Hematopoietic multipotent progenitor cell (in vitro differentiated cells): ENCODE measurements at places on chromosomes 5 and 9.
A peak's percentile ranks its signal among the peaks of the same experiment; 100 is the strongest.

GRCh38 chr9:131752231-131752884, 12.5 kb upstream of the RAPGEF1 start:
- DNase-seq, result no peak

DNA sequence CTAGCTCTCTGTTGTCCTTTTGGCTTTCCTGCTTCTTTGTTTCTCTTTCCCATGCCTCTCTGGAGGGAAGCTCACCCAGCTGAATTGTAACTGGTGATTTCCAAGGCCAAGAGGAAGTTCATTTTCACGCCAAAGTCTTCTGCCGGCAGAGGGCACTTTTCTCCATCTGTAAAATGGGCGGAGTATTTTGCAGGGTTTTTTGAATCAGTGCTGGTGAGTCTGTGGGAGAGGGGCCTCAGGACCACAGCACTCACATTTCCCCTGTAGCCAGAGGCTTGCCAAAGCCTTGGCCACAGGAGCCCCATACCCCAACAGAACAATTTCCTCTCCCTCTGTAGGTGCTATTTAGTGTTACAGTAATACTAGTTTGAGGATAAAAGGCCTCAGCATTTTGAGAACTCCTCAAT, 42.3 kb upstream of the MATR3 start:
- DNase-seq, result no peak

- peak; percentile 64 for DNase-seq
Observed at GRCh38 chr5:130323804-130324454, 419.7 kb downstream of the CHSY3 start.

DNA sequence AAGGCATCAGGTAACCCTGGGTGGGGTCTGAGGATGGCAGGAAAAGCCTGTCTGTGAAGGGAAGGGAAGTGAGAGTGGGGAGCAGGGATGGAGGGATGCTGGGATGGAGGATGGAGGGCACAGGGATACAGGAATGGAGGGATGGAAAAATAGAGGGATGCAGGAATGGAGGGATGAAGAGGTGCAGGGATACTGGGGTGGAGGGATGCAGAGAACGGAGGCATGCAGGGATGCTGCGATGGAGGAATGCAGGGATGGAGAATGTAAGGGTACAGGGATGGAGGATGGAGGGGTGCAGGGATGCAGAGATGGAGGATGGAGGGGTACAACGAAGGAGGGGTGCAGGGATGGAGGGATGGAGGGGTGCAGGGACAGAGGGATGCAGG, 9.1 kb downstream of the PTGES2 start:
- no peak for DNase-seq

GRCh38 chr5:94314460-94315131, 303.8 kb downstream of the KIAA0825 start:
- DNase-seq, result no peak

GRCh38 chr9:68509689-68510088, 31.0 kb downstream of the TMEM252 start:
- no peak for DNase-seq

DNA sequence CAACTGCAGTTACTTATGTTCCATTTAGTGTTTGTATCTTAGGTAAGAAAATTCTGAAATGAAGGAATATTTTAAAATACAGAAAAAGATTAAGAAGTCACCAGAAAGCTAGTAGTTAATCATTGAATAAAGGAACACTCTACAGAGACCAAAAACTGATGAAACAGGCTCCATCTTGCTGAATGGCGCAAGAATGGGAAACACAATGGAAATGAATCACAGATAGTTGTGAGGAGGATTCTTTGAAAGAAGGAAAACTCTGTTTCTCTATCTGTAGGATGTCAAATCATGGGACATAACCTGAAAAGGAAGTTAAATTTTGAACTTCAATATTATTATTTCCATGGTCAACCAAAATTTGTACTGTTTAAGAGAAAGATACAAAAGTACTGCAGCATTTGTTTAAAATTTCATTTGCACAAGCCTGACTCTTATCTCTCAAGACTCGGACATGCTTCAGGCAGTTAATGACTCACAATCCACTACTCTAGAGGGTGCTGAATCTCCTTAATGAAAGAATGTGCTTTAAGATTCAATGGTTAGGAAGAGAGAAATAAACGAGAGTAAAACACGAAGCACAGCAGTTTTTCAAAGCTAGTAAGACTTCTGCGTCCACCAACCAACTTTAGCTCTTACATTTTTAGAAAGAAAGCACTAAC, 1064.4 kb upstream of the DMAC1 start:
- DNase-seq, result no peak

- no peak for DNase-seq
Observed at GRCh38 chr5:14424011-14424685, 157.4 kb upstream of the OTULINL start.

DNA sequence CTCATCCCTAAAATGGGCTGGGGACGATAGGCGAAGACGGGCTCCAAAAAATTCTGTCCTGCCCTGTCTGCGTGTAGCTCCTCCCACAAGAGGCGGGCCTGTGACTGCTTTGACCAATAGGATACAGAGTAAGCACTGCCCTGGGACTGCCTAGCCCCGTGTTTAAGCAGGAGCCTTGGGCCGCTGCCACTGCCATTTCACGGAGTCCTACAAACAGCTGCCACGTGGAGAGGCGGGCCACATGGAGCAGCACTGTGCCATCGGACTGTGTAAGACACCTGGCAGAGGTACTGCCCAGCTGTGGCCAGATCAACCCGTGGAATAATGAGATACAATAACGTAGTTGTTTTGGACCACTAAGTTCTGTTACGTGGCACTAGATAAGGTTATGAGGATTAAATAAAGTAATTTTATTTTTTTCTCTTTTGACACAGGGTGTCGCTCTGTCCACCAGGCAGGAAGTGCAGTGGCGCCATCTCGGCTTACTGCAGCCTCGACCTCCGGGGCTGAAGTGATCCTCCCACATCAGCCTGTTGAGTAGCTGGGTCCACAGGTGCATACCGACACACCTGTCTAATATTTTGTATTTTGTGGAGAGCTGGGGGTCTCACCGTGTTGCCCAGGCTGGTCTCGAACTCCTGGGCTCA, 87.2 kb downstream of the LMNB1 start:
- no peak for DNase-seq

DNA sequence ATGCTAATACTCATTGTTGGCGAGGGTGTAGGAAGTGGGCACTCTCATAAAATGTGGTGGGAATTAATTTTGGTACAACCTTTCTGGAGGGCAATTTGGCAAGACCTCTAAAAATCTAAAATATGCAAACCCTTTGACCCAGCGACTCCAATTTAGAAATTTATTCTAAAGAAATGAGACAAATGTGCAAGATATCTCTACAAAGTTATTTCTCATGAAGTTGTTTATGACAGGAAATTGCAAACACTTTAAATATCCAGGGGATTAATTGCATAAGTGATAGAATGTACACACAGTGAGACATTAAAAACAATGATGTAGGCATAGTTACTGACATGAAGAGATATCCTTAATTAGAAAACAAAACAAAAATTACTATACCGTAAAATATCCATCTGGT, 246.3 kb upstream of the MAP3K1 start:
- no peak for DNase-seq

DNA sequence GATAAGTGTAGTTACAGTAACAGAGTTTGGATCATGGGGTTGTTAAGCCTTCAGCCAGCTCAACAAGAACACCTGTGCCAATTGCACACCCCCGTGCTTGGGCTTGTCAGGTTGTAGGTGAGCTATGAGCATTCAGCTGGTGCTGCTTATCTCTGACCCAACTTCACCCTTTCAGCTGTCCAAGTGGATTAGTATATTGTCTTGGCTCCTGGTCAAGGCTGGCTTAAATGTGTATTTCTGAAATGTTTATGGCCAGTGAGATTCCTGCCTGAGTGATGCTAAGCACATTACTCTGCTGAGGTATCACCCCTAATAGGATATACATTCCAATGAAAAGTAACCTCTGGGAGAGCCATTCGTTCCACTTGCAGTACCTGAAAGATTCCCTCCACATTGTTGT, 44.2 kb upstream of the LMNB1 start:
- DNase-seq, result no peak

- DNase-seq, result no peak
Observed at GRCh38 chr9:24608599-24608998, 62.9 kb upstream of the IZUMO3 start.

DNA sequence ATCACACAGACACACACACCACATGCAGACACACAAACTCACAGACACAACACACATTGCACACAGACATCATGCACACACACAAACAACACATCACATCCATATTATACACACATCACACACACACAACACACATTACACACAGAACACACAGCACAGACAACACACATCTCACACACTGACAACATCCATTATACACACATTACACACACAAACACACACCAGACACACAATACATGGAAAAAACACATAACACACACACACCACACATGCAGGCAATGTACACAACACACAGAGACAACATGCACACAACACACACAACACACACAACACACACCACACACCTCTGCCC, 4.8 kb upstream of the CCDC187 start:
- no peak for DNase-seq

- no peak for DNase-seq
Observed at GRCh38 chr9:93464876-93465275, 11.5 kb upstream of the FAM120AOS start.

DNA sequence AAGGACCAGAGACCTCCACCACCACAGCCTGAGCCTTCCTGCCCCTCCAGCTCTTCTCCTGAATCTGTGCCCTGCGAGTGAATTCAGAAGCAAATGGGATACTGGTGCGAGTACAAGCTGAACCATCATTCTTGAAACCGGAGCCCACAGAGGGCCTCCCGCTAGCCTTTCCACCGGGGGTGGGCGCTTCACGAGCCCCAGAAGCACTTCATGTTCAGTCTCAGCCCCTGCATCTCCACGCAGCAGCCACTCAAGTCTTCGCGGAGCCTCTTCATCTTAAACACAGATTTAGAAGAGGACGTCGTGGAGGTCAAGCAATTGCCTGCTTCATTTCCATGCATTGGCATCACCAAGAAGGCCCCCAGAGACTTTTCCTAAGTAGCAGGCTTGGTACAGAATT, 26.0 kb upstream of the OLFM1 start:
- no peak for DNase-seq
